ENCODE measurements at places on chromosomes 16 and 17. TPM values are rescaled to one million over a fixed set of nuclear protein-coding genes. Genes with fewer than 3 reads are reported as not detected.

GRCh38 chr17:10398352-10398751, 23.4 kb downstream of the MYH8 start:
- DNase-seq, result no peak

Gene ARHGDIG
- 4.5 TPM for polyA plus RNA-seq

Gene RHBDL1
- 2.6 TPM for polyA plus RNA-seq

GRCh38 chr17:5499476-5500231, 13.3 kb downstream of the MIS12 start:
- DNase-seq, result peak; percentile 9

- DNase-seq, result no peak
Measured at GRCh38 chr16:19169082-19169639, 1.1 kb downstream of the SYT17 start.

DNA sequence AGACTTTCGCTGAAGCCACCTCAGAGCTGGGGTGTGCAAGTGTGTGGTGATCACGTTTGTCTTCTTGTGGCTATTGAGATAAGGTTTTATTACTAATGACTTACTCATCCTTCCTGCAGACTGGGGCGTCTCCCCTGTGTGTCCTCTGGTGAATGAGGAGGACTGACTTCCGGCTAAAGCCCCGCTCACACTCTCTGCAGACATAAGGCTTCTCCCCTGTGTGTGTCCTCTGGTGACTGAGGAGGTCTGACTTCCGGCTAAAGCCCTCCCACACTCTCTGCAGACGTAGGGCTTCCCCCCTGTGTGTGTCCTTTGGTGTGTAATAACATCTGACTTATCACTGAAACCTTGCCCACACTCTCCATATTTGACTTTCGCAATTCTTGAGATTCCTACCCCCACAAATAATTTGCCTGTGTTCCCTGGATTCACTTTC, 19.4 kb downstream of the PRDM7 start:
- DNase-seq, result peak; percentile 50

- no peak for DNase-seq
Measured at GRCh38 chr17:57971572-57971971, 16.4 kb upstream of the CUEDC1 start.

DNA sequence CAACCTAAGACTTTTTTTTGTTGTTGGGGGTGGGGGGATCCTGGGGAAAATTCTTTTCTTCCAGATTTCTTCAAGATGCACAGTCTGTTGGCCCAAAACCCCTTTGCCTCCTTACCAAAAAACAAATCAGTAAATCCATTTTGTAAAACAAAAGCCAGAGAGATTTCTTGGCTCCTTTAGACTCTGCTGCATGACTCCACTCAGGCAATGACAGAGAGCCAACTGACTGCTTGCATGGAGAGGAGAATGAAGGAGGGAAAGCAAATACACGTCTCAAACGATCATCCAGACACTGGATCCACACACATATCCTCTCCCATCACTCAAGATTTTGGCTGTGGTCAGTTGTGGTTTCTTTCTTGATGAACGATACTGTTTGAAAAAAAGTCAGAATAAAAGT, 13.8 kb downstream of the COPRS start:
- DNase-seq, result no peak

DNA sequence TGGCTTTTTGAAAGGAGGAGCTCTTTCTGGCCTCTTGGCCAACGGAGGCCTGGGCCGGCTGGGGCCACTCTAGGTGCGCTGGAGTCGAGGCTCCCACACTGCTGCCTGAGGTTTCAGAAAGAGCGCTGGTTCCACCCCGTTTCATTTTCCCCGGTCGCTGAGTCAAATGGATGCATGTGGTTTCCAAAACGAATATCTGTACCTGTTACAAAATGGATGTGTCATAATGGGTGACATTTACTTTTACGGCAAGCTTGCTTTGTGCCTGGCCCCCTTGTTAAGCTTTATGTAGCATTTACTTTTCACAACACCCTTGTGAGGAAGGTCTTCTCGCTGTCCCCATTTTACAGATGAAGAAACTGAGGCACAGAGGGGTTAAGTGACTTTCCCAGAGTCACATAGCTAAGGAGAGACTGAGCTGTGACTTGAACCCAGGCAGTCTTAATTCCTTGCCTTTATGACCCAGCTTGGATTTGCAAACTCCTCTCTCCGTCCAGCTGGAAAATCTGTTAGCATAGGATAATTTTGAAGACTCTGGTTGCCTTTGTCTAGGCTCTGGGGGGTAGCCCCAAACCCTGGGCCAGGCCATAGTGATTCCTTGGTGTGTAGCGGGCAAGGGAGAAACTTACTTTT, 10.6 kb downstream of the KSR1 start:
- DNase-seq, result no peak

DNA sequence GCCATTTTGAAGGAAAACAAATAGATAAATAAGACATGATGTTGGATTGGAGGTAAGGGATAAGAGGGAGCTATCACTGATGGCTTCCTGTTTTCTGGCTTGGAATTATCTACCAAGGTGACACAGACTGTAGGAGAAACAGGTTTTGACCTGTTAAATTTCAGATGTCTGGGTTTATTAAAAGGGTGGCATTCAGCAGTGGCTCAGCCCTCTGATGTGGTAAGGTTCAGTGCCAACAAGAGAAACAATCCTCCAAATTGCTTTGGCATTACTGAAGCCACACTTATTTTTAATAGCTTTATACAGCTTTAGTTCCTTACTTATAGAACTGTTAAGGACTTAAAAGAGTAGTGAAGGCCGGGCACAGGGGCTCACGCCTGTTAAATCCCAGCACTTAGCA, 37.0 kb upstream of the AKAP1 start:
- DNase-seq, result no peak

DNA sequence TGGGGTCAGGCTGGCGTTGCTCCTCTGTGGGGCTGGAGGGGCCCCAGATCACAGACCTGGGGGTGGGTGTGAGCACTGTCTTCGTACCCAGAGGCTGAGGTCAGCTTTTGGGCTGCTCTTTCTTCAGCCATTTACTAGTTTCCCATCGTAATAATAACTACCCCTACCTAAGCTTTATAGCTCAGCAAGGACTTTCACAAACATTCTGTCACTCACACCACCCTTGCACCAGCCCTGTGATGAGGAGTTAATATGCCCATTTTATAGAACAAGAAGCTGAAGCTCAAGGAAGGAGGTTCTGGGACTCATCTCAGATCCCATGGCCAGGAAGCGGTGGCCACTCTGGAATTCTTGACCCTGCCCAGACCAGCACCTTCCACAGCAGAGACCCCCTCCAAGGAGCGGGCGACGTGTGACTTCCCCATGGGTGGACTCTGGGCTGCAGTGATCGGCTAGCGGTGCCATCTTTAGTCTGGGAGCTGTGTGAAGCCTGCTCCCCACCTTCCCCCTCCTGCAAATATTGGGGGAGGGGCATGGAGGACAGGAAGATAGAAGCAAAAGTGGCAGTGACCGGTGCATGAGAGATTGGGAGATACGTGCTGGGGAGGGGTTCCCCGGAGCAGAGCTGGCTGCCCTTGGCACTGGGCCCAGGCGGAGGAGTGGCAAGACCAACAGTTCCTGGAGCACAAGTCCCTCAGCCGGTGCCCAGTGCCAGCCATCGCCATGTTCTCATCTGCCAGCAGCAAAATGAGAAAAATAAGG, 81.8 kb upstream of the TOB1 start:
- DNase-seq, result peak; percentile 31

DNA sequence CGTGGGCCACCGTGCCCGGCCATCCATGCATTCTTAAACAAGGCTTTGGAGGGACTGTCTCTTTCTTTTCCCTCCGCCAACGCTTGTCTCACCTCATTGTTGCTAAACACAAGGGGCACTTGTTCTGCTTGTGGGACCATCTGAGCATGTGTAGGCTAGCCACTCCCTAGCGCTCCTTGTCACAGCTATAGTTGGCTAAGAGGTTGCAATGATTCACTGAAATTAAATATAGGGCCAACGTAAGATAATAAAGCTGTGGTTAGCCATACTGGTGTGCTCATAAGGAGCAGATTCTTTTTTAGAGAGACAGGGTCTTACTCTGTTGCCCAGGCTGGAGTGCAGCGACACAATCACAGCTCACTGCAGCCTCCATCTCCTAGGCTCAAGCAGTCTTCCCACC, 41.2 kb downstream of the KIAA0513 start:
- DNase-seq, result no peak

Gene TPSAB1
- polyA plus RNA-seq, result 0.30 TPM

DNA sequence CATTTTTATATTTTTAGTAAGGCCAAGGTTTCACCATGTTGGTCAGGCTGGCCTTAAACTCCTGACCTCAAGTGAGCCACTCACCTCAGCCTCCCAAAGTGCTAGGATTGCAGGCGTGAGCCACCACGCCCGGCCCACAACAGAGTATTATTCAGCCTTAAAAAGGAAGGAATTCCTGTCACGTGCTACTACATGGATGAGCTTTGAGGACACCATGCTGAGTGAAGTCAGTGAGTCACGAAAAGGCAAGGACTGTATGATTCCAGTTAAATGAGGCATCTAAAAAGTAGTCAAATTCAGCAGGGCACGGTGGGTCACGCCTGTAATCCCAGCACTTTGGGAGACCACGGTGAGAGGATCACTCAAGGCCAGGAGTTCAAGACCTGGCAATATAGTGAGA, 9.7 kb downstream of the CSF3 start:
- no peak for DNase-seq

GRCh38 chr17:8673612-8674011, 43.1 kb upstream of the MYH10 start:
- DNase-seq, result peak; percentile 27

DNA sequence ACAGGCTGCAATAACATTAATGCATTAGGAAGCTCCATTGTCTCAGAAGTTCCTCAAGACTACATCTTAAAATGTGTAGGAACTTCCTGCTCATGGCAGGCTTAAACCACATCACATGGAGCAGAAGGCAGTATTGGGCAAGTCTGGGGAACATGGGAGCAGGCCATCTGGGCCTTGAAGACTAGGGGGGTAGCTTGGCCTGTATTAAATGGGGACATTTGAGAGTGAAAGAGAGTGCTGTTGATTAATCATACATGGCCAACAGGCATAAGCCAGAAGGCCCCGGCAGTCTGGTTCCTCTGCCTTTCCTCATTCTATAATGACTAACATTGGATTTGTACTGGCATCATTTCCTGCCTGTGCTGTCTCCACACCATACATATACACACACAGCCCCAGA, 25.2 kb upstream of the SLC5A11 start:
- no peak for DNase-seq

GRCh38 chr16:589658-590187, at the start of gene RAB40C:
RAB40C (plus strand) TSS chr16:590066; CDS start chr16:590292, 226 bp downstream.
- DNase-seq, result peak; percentile 99
